Effector CD4-positive, alpha-beta T cell (primary cell): ENCODE measurements at places on chromosomes 1 and 21.

- DNase-seq, result no peak
These were observed 575 bp downstream of the TRIM67 start for GRCh38 chr1:231162297-231162969.

- no peak for DNase-seq
These were observed 626.1 kb downstream of the PTPRC start for GRCh38 chr1:199264911-199265310.

DNA sequence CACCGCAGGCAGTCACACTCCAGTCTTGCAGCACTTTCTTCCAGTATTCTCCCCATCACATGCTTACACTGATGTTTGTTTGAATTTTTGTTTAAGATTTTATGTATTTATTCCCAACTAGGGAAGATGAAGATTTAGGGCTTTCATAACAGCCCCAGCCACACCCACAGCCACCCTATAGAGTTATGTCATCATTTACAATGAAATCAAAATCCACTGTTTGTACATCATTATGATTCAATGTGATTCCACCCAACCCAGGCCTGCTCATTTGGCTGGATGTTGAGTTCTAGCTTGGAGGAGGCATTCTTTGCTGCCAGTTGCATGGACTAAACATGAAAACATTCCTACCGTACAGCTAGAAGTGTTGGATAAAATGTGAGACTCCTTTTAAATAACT, 35.8 kb downstream of the RIPK4 start:
- no peak for DNase-seq

DNA sequence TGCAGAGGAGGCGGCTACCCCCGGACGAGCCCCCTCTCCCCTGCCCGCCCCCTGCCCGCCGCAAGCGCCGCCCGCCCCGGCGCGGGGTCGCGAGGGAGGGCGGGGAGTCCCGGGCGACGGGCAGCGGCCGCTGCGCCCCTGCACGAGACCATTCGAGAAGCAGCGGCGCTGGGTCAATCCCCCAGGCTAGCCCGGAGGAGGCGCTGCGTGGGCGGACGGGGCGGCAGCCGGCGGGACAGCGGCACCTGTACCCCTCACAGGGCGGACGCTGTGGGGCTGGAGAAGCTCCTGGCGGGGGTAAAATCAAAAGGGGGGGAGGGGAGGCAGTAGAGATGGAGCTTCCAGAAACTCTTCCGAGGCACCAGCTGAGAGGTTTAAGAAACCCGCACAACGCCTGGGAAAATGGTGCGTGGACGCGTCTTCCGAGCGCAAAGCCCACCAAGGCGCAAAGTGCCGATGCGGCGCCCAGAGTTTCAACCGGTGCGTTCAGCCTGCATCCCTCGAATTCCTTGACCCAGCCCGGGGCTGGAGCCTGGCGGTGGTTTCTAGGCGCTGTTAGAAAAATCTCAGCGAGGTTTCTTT, at the start of gene PLPPR5:
Gene PLPPR5 (minus strand): TSS at position 1 of the 582 bp plus-strand sequence. CDS start 190 bp downstream, outside the sequence.
- DNase-seq, result no peak

DNA sequence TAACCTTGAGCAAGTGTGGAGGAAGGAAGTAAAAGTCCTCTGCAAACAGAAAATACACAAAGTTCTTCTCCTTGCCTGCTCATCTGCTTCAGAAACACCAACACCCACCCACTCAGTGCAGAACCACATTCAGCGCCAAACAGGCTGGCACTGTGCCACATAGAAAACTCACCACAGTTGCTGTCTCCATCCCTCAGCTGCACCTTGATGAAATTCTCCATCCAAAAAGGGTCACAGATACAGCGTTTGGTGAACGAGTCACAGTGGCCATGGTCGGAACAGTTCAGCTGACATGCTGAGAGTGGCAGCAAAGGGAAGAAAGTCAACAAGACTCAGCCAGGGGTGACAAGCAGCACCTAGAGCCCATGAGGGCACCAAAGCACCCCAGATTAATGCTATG, 114.5 kb downstream of the KIAA0319L start:
- no peak for DNase-seq

DNA sequence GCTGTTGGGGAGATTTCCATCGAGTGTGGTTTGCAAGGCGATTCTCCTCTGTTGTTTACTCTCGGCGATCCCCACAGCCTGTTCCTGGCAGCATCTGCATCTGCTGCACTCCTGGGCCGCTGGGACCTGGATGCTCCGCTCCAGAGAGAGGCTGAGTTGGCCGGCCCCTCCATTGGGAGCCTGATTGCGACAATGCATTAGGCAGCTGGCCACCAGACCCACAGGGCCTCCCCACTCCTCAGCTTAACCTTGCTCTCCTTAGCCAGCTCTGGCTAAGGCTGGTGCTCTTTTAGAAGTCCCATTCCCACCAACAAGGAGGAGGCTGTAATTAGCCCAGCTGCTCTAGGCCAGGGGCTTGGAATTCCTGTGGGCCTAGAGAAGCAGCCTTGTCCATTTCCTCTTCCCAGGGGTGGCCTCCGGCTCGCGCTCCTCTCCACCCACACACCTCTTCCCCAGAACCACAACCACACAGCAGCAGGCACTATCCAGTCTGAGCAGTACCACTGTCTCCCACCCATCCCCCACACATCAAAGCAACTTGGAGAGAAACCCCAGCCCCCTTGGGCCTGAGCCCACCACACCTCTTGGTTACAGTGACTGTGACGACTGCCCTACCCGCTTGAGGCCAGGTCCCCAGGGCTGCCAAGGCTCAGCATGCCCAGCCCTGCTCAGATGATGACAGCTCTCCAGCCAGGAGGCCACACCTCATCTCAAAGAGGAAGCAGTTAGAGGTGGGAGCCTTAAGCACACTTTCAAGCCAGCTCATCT, 193.8 kb upstream of the EDN2 start:
- DNase-seq, result no peak

GRCh38 chr1:212375986-212376385, 38.7 kb downstream of the PACC1 start:
- DNase-seq, result no peak

- no peak for DNase-seq
These were observed 11.5 kb downstream of the PFKFB2 start for GRCh38 chr1:207064561-207064960.
